ENCODE measurements at places on chromosomes 2 and 18.
A peak's percentile ranks its signal among the peaks of the same experiment; 100 is the strongest.

DNA sequence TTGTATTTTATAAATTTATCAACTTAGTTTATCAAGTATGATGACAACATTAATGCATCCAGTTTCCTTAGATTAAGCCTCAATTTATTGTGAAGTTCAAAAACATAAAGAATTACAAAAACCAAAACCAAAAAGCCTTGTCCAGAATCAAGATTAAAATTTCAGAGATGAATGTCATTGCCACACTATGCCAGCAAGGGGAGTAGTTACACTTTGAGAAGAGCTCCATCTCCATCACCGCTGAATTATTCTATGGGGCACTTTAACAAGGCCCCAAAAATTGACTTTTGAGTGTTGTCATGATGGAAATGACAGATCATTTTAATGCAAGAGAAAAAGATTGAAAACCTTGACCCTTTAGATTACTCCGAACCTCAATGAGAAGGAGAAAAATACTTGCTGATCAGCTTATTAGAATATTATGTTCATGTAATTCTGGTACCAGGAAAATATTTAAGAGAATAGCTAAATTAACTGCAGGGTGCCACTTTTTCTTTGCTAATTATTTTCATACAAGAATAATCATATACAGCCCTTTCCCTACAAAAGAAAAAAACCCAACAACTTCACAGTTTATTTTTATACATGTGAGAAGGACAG lies 152.5 kb upstream of the AQP4 start:
- no peak for DNase-seq

DNA sequence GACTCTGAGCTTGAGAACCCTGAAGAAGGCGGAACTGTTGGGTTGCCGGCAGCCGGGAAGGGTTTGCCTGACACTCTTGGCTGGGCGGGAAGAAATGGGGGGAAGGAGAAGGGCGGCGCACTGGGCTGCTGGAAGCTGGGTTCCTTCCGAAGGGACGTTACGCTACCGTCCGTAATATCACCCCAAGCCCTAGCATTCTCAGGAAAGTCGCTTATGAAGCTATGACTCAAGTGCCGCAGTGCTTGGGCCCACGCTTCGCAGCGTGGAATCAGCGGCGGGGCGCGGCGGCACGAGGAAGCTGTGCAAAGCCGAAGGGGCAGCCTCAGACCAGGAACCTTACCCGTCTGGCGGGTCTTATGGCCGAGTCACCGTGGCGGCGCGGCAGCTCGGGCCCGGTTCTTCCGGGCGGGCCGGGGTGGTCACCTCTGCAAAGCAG lies 50.2 kb upstream of the SIGLEC15 start:
- DNase-seq = peak; percentile 55

GRCh38 chr2:226184940-226185615 lies 614.5 kb downstream of the IRS1 start:
- no peak for DNase-seq

DNA sequence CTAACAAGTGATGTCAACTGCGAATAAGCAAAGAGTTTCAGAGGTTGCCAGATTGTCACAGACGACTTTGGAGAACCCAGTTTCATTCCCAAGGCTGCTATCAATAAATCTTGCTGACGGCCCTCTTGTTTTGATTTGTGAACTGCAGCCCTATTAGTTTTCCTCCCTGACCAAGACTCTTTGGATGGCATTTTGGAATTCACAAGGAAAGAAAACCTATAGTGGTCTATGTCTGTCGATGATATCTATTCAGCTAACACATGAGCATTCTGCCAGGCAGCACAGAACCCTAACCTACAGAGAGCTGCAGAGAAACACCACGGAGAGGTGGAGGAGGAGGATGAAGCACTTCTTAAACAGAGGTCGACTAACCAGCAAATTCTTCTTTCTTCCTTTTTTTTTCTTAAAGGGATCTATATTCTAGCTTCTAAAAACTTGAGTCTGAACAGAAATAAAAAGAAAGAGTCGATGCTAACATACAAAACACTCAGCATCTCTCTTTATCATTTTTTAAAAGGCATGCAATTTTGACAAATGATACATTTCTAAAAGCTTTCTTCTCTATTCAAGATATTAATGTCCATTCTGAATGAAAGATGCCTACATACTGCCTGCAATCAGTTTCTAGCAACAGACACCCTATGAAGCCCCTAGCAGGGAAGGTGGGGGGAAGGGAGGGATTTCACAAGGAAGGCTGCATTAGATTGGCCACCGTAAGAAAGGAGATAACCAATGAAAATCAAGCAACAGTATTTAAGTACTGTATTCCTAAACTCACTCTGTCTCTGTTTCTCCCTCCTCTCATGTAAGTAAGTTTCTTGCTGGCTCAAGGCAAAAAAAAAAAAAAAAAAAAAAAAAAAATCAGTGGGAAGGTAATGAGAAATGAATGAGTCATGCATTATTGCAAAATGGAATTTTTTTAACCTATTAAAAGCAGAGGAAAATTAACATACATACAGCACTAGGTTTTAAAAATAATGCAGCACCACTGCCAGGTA lies 83.0 kb upstream of the CHRNA1 start:
- peak; percentile 25 for DNase-seq

DNA sequence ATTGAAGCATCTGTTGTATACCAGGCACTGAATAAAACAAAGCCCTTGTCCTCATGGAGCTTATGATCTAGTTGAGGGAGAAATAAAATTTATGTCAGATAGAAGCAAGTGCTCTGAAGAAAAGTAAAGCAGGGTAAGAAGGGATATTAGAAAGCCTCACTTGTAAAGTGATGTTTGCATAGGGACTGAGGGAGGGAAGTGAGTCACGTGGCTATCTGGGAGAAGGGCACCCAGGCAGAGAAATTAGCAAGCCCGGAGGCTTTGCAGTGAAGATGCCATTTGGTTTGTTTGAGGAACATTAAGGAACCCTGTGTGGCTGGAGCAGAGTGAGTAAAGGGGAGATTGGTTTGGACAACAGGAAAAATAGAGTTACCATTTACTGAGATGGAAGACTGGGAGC lies 52.1 kb downstream of the RBBP8 start:
- no peak for DNase-seq

DNA sequence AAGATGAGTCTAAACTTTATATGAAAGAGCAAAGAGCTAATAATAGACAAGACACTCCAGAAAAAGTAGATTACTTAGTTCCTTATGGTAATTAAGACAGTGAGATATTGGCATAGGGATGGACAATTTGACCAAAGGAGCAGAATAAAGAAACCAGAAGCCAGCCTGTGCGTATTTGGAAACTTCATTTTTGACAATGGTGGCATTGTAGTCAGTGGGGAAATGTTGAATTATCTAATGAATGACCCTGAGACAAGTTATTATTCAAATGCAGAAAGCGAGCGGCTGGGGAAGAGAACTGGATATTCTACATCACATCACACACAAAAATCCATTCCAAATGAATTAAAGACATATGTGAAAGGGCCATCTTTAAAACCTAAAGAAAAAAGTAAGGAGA lies 144.3 kb downstream of the DTNB start:
- DNase-seq = no peak

DNA sequence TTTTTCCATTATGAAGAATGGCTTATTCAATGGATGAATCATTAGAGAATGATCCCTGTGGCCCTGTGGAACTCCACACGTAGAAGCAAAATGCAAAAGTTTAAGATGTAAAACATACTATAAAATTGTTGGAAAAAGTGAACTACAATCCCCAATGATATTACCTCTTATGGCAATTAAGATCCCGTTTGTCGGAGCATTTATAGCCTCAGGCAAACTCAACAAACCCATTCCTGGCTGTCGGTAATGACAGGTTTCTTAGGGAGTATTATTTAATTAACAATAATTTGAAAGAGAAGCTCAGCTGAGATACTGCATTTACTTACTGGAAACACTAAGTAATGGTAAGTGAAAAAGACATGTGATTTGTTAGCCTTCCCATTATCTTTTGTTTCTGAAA lies 138.3 kb downstream of the CDH20 start:
- no peak for DNase-seq

DNA sequence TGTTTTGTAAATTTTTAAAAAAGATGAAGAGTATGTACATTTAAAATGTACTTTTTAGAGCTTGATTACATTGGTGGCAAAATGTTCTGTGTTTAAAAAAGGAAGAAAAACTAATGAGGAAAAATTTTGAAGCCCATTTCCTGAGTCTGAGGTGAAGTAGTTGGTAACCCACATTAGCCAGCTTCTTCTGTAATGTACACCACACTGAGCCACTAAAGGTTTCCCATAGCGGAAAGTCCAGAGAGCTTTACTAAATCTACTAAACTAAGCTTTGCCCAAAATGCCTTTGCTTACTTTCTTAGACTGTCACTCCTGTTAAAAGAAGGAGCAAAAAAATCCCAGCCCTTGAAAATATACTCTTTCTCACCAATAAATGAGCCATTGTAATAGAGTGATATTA lies 804.8 kb upstream of the ZEB2 start:
- no peak for DNase-seq

All from hypothalamus (tissue), 51 donors.